ENCODE measurements at places on chromosomes 1 and 21.

DNA sequence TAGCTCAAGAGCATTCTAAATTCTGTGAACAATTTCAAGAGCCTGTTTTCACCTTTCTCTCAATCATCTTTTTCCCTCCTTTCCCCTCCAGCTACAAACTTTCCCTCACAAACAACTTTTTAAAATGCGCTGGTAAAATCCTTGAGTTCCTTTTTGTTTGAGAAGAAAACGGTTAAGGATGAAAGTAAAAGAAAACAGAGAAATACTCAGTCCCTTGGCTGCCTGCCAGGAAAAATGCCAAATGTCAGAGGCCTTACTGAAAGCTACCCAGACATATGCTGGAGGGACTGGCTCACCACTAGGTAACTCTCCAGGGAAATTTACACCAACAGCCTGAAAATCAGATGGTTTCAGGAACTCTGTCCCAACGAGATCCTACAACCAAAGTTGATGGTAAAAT, 11.0 kb upstream of the SERBP1 start:
- peak; percentile 56 for DNase-seq

DNA sequence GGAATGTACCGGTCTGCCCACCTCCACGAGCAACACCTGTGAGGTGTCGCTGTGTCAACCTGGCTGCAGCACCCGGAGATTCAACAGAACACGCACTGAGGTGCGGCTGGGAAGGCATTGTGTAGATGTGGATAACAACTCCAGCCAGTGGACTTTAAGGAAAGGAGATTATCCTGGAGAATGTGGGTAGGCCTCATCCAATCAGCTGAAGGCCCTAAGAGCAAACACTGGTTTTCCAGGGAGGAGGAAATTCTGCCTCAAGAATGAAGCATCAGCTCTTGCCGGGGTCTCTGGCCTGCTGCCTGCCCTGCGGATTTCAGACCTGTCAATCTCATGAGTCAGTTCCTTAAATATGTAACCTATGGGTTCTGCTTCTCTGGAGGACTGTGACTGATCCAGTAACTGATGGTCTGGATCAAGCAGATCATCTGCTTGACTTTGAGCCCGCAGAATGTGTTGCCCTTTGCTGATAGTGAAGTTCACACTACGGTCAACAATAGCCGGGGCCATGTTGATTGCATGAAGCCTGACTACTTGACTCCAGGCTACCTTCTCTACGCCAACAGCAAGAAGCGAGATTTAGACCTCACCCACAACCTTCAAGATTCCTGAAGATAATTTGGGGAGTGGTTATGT, 15.9 kb upstream of the PRDM15 start:
- DNase-seq = no peak

GRCh38 chr1:245045087-245045881, 109.5 kb upstream of the KIF26B start:
- no peak for DNase-seq

DNA sequence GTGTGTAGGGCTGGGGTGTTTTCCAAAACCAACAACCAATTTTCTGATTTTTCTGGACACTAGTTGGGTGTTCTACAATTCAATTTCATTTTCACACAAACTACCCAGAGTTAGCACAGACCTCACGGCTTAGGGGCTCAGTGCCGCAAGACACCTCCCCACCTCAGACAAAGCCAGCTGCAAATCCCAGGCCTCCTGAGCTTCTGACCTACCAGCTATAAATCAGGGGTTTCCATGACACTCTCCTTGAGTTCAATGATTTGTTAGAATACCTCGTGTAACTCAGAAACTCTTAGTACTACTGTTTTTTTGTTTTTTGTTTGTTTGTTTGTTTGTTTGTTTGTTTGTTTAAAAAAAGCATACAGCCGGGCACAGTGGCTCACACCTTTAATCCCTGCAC, 28.7 kb upstream of the FAM89A start:
- no peak for DNase-seq

DNA sequence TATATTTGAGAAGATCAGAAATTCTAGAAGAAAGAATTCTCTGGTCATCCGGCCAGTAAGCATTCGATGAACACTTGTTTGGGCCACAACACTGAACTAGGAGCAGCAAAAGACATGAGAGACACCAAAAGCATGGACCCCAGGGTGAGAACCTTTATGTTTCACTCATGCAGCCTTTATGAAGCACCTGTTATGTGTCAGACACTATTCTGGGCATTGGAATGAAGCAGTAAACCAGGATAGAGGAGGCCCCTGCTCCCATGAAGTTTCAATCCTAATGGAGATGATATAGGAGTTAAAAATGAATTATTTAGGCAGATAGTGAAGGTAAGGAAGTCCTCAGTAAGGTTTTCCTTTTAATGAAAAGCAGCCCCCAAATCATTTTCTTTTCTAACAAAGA, 43.6 kb downstream of the OLFML3 start:
- no peak for DNase-seq

DNA sequence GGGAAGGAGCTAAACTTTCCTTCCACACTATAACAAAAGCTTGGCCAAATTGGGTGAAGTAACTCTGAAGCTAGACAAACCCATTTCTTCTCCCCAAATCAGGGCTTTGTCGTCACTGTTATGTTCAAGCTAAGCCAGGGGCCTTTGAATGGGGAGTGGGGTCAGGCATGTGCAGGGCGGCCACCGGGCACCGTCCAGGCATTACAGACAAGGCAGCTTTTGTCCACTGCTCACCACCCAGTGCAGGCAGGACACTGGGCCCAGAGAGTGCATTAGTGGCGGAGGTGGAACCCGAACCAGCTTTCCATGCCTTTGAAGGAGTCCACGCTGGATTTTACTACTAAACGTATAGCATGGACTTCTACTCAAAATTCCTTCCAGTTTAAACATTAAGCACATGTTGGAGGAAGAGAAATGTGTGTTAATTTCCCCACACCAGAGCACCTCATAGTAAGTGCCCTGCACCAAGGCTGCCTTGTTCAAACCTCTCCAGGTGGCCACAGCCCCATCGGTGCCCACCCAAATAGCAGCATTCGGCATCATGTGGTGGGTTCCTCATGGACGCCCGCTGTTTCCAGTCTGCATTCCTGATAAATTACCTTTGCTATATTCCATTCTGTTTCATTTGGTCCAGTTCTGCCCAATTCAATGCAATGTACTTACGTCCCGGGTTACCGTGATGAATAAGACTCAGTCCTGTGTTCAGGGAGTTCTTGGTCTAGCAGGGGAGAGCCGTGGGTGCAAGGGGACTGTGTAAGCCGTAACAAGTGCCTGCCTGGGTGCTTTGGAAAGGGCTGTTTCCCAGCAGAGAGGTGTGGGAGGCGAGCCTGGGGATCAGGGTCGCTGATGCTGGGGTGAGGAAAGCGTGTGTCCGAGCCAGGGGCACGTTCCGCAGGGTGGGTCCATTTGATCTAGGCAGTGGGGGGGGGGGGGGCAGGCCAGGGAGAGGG, 1.6 kb downstream of the UBASH3A start:
- no peak for DNase-seq

DNA sequence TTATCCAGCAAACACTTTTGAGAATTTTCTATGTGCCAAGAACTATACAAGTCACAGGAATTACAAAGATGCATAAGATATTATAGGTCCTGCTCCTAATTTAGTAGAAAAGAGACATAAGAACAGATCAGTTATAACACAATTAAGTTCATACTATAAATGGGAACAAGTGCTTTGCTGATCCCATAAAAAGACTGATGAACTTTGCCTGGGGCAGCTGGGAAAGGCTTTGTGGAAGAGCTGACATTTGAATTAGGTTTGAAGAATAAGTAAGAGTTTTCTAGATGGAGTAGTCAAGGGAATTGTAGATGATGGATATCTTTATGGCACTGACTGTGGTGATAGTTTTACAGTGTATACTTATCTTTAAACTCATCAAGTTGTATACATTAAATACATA, 76.5 kb downstream of the VCAM1 start:
- no peak for DNase-seq

DNA sequence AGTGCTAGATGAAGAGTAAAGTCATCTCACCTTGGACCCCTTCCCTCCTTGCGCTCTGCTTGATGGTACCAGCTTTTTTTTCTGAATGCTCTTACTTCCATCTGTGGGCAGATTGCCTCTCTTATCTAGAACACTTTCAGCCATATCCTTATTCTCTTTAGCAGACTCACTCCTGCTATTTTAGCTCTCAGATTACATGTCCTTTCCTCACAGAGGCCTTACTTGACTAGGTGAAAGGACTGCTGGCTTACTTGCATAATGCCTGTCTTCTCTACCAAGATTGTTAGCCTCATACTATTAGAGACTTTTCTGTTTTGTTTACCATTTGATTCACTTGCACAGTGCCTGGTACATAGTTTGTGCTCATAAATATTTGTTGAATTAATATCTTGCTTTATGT, 9.3 kb downstream of the IFI44 start:
- no peak for DNase-seq

DNA sequence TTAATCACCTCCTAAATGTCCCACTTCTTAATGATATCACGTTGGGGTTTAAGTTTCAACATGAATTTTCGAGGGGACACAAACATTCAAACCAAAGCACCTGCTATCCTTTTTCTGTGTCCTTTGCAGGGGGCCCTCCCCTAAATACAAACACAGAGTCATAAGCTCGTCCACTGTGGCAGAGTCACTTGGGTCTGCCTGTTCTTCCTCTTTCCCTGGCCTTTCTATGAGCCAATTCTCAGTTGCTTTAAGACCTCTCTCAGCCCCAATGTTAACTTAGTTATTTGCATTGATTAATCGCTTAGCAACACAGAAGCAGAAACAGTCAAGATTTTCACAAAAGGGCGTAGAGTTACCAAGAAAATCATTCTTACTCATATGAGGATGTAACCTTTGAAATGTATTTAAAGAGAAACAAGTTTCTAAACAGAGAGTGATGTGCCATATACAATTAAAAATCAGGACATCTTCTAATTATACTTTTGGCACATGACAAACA, 14.9 kb downstream of the APCS start:
- no peak for DNase-seq

GRCh38 chr1:43836267-43836951, 97.2 kb upstream of the ARTN start:
- peak; percentile 92 for DNase-seq

- no peak for DNase-seq
Measured at GRCh38 chr1:246934765-246935164, 3.0 kb upstream of the AHCTF1 start.
